ENCODE measurements at places on chromosomes 1 and 21. TPM values are rescaled to one million over a fixed set of nuclear protein-coding genes. Genes with fewer than 3 reads are reported as not detected.

MORC3 gene
- total RNA-seq = 35.2 TPM

TNFRSF14 gene
- total RNA-seq = 85.8 TPM

FOXO6 gene
- total RNA-seq = 0.24 TPM

CENPF gene
- 180 TPM for total RNA-seq

HRNR gene
- total RNA-seq = not detected

ELF3 gene
- 0.42 TPM for total RNA-seq

CLDN19 gene
- not detected for total RNA-seq

CRP gene
- not detected for total RNA-seq

DNASE2B gene
- total RNA-seq = not detected

KCNJ10 gene
- not detected for total RNA-seq

KDF1 gene
- total RNA-seq = not detected

DNA sequence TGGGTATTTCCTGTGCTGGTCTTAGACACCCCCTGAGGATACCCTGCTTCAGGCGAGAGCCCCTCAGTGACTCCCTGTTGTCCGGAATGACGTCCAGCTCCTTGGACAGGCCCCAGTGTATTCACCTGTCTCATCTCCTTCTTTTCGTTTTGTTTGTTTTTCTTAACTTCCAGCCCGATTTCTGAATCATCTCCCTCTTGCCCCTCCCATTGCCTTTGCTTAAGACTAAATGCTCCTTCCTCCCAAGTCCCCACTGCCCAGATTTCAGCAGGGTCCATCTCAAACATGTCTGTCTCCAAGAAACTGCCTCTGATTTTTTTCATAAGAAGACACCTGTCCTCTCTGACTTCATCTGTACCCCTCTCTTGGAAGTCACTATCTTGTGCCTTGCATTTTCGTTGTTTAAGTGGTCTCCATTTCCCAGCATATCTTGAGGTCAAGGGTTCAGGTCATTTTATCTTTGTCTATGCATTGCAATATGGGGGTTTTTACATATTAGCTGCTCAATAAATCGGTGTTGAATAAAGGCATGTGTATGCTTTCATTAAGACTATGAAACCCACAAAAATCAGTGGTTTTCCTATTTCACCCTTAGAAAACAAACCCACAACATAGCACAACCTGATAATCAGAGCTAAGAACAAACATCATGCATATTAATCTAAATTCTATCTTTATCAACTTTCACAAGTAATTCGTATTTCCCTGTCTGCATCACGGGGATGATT is 58.4 kb upstream of the LGALS8 start:
- no peak for DNase-seq
- peaks cover 36% of the 10 kb centered on the region for H3K27me3 ChIP-seq
- H3K4me3 ChIP-seq = no peak overlapping the region
- H3K36me3 ChIP-seq = no peaks in the 10 kb centered on the region

GRCh38 chr1:72530646-72531045 is 248.3 kb upstream of the NEGR1 start:
- no peaks in the 10 kb centered on the region for H3K4me1 ChIP-seq
- H3K4me3 ChIP-seq = no peak overlapping the region
- no peak for DNase-seq
- no peaks in the 10 kb centered on the region for H3K27me3 ChIP-seq
- no peak overlapping the region for H3K27ac ChIP-seq

DNA sequence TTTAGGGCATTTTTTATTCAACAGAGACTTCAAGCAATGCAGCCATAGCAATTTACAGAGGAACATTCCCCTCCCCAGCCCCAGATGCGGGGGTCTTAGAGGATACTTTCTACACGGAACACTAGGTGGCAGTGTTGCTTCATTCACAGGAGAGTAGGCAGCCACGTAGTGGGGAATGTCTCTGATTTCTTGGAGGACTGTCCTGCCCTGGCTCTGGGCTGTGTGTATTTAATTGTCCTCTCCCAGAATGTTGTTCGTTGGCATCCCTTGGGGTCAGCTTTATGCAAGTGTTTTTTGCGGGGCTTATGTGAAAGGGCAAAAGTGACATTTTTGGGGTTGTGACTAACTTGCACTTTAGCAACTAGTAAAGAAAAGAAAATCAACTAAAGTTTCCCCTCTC is 96.9 kb downstream of the PAPPA2 start:
- no peak overlapping the region for H3K27ac ChIP-seq
- H3K36me3 ChIP-seq = no peaks in the 10 kb centered on the region
- no peaks in the 10 kb centered on the region for H3K4me1 ChIP-seq
- no peak overlapping the region for H3K4me3 ChIP-seq
- no peaks in the 10 kb centered on the region for H3K27me3 ChIP-seq

DNA sequence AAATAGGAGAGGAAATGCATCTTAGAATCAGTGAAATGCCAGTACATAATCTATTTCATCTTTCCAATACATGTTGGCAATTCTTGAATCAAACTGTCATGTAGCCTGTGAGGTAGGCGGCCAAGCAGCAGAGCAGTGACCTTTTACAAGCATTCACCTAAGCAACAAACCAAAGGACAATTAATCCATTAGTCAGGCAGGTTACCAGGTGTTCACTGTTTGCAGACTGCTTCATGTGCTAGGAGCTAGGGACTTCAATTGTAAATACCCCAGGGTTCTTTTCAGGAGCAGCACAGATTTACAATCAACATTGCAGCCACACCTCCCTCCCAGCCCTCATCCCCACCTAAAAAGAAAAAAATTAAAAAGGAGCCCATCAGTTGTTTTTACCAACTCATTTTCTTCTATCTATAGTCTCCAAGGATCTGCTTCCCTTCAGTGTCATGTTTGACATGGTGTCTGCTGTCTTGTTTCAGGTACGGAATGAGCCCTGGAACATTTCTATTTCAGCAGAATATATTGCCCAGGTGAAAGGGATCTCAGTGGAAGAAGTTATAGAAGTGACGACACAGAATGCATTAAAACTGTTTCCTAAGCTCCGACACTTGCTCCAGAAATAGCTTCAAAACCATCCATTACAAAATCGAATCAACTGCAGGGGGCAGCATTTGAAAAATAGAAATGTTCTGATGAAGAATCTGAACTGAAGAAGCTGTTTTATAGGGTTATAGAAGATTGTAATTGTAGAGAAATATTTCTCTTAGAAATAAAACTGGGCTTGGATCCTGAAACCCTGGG is 23.0 kb downstream of the TATDN3 start:
- H3K4me1 ChIP-seq = peaks cover 3% of the 10 kb centered on the region
- DNase-seq = peak; percentile 30
- H3K27me3 ChIP-seq = no peaks in the 10 kb centered on the region
- H3K36me3 ChIP-seq = no peaks in the 10 kb centered on the region
- H3K4me3 ChIP-seq = no peak overlapping the region

- H3K27me3 ChIP-seq = no peaks in the 10 kb centered on the region
- H3K4me1 ChIP-seq = peaks cover 5% of the 10 kb centered on the region
- H3K27ac ChIP-seq = no peak overlapping the region
- peaks cover 79% of the 10 kb centered on the region for H3K36me3 ChIP-seq
- DNase-seq = no peak
Observed at GRCh38 chr21:32742396-32742795, 14.6 kb upstream of the SYNJ1 start.

- H3K4me3 ChIP-seq = no peak overlapping the region
- no peak overlapping the region for H3K27ac ChIP-seq
- H3K36me3 ChIP-seq = no peaks in the 10 kb centered on the region
- no peaks in the 10 kb centered on the region for H3K27me3 ChIP-seq
Observed at GRCh38 chr1:17922833-17923232, 167.7 kb downstream of the ACTL8 start.

- DNase-seq = no peak
- no peak overlapping the region for H3K4me3 ChIP-seq
- no peaks in the 10 kb centered on the region for H3K36me3 ChIP-seq
Observed at GRCh38 chr1:81689531-81689941, 111.2 kb upstream of the ADGRL2 start.

GRCh38 chr1:41805771-41806471 is 112.8 kb downstream of the HIVEP3 start:
- DNase-seq = peak; percentile 54
- peak overlapping the region; percentile 89 for H3K27ac ChIP-seq
- no peaks in the 10 kb centered on the region for H3K27me3 ChIP-seq
- peaks cover 83% of the 10 kb centered on the region for H3K4me1 ChIP-seq
- H3K36me3 ChIP-seq = peaks cover 7% of the 10 kb centered on the region

DNA sequence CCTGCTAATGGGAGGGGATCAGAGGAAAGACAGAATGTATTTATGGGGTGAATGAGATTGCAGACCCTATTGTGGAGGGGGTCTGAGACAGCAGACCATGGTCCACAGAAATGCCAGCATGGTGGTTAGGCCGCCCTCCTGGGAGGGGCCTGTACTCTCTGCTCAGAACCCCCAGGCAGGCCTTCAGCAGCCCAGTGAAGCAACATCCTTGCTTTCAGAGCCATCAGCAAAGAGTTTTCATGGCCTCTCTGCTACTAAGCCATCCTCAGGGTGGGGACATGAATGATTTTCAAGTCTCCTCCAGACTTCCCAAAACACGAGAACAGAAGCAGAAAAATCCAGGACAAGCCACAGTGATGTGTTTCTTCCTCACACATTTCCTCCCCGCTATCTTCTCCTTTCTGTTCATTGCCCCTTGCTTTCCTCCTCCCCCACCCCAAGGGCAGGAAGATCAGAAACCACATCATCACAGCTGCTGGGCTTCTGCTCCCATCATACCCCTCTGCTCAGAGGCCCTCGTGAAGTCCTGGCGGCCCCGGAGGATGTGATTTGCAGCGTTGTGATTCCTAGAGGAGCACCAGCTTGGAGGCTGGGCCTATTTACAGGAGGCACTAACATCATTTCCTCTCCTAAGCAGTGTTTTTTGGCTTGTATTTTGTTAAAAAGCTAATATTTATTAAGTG is 48.0 kb downstream of the ABCA4 start:
- H3K4me3 ChIP-seq = peak overlapping the region; percentile 9
- peaks cover 32% of the 10 kb centered on the region for H3K4me1 ChIP-seq
- peak; percentile 41 for DNase-seq
- H3K27me3 ChIP-seq = peaks cover 11% of the 10 kb centered on the region
- H3K36me3 ChIP-seq = no peaks in the 10 kb centered on the region
- peak overlapping the region; percentile 74 for H3K27ac ChIP-seq

- no peaks in the 10 kb centered on the region for H3K36me3 ChIP-seq
- DNase-seq = no peak
- no peak overlapping the region for H3K4me3 ChIP-seq
- peaks cover 20% of the 10 kb centered on the region for H3K4me1 ChIP-seq
- H3K27ac ChIP-seq = no peak overlapping the region
Observed at GRCh38 chr1:9197186-9198099, 37.1 kb upstream of the H6PD start.

- peak within 1 kb of the TSS; percentile 6 for H3K27ac ChIP-seq
- peak; percentile 53 for DNase-seq
- peaks cover 13% of the 10 kb centered on the region for H3K36me3 ChIP-seq
- peak within 1 kb of the TSS; percentile 55 for H3K4me3 ChIP-seq
Observed at GRCh38 chr1:46394108-46394871, at the start of gene FAAH. Gene FAAH (plus strand): TSS chr1:46394317. CDS start chr1:46394349, 32 bp downstream.

- peaks cover 38% of the 10 kb centered on the region for H3K4me1 ChIP-seq
- no peaks in the 10 kb centered on the region for H3K27me3 ChIP-seq
- peaks cover 7% of the 10 kb centered on the region for H3K36me3 ChIP-seq
- DNase-seq = no peak
Observed at GRCh38 chr1:32071758-32072621, 749 bp upstream of the TMEM39B start.

- peaks cover 23% of the 10 kb centered on the region for H3K4me1 ChIP-seq
- no peak overlapping the region for H3K27ac ChIP-seq
- peaks cover 13% of the 10 kb centered on the region for H3K36me3 ChIP-seq
Observed at GRCh38 chr21:45168522-45168921, 94.1 kb downstream of the ADARB1 start.

DNA sequence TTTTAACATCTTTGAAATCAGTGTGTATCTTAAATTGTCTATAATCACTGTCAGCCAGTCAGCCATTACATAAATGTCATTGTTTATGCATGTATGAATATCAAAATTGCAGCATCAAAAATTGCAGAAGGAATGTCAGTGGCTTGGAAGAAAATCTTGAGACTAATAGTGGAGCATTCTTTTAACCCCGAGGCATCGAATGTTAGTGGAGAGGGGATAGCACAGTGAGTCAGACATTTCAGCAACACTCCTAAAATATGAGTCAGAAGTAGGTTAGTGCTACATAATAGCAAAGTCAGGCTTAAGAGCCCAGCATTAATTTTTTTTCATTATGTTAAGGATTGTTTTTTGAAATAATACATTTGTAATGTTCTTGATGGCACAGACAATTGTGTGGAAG is 45.5 kb downstream of the SNRPE start:
- H3K27me3 ChIP-seq = peaks cover 11% of the 10 kb centered on the region
- DNase-seq = no peak
- no peak overlapping the region for H3K4me3 ChIP-seq
- no peaks in the 10 kb centered on the region for H3K4me1 ChIP-seq
- H3K36me3 ChIP-seq = no peaks in the 10 kb centered on the region

- no peaks in the 10 kb centered on the region for H3K4me1 ChIP-seq
- H3K27ac ChIP-seq = no peak overlapping the region
- no peak for DNase-seq
- H3K36me3 ChIP-seq = no peaks in the 10 kb centered on the region
- peaks cover 7% of the 10 kb centered on the region for H3K27me3 ChIP-seq
- H3K4me3 ChIP-seq = no peak overlapping the region
Observed at GRCh38 chr1:91057784-91058183, 35.9 kb upstream of the ZNF644 start.

DNA sequence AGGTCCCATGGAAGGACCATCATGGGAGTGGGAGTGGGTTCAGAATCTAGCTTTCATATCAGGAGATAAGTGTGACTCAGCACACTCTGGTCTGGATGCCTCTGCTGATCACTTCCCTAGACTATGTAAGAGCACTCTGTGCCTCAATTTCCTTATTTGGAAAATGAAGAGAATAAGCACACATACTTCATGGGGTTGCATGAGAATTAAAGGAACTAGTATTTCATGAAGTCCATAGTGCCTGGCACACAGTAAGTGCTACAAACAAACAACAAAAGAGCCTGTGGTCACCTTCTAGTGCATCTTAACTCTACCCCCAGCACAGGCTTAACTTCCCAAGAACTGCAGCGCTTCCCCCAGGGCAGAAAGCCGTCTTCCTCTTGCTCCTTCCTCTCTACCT is 9.6 kb upstream of the IL20 start:
- peaks cover 15% of the 10 kb centered on the region for H3K4me1 ChIP-seq
- H3K4me3 ChIP-seq = no peak overlapping the region
- H3K36me3 ChIP-seq = peaks cover 3% of the 10 kb centered on the region

DNA sequence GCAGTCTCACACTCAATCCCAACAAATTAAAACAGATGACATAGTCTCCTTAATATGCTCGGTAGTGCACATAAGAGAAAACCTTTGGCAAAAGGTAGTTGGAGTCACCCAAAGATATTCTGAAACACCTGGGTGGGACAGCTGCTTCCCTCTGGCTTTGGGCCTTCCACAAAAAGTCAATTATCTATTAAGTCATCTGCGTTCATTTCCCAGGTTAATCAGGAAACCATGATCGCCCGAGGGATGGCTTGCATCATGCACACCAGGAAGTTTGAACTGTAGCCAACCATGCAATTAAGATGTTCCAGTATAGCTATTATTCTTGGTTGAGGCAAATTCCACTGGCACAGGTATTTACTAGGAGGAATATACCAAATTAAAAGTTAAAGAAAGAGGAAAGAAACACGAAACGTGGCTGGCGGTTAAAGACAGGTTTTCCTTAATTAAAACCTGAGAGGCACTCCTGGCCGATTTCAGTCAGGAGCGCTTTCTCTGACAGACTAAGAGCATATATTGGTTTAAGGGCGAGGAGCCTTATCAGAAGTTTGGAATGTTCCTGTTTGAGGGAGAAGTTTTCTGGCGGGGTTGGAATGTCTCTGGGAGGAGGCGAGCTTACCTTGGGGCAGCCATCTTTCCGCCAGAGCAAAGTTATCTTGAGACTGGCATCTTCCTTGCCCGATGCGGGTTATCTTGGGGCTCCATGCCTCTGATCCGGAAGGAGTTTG is 19.9 kb downstream of the CLDN17 start:
- no peaks in the 10 kb centered on the region for H3K27me3 ChIP-seq
- H3K4me1 ChIP-seq = no peaks in the 10 kb centered on the region
- no peaks in the 10 kb centered on the region for H3K36me3 ChIP-seq

GRCh38 chr1:204074274-204075138 is 1.6 kb downstream of the SOX13 start:
- H3K4me3 ChIP-seq = peak overlapping the region; percentile 66
- no peak for DNase-seq
- H3K36me3 ChIP-seq = no peaks in the 10 kb centered on the region
- H3K27me3 ChIP-seq = peaks cover 75% of the 10 kb centered on the region
